ENCODE measurements at places on chromosomes 7 and 10.
A peak's percentile ranks its signal among the peaks of the same experiment; 100 is the strongest.

GRCh38 chr10:71078454-71079145, 133.8 kb upstream of the UNC5B start:
- no peak for DNase-seq

- DNase-seq: no peak
Measured at GRCh38 chr10:129960481-129961156, 3.5 kb downstream of the EBF3 start.

GRCh38 chr10:69480068-69480412, 28.8 kb downstream of the TSPAN15 start:
- no peak for DNase-seq

- DNase-seq: no peak
Measured at GRCh38 chr7:97005183-97006054, at the start of gene DLX6. DLX6 (plus strand) TSS chr7:97005553; CDS start chr7:97005978, 425 bp downstream.

DNA sequence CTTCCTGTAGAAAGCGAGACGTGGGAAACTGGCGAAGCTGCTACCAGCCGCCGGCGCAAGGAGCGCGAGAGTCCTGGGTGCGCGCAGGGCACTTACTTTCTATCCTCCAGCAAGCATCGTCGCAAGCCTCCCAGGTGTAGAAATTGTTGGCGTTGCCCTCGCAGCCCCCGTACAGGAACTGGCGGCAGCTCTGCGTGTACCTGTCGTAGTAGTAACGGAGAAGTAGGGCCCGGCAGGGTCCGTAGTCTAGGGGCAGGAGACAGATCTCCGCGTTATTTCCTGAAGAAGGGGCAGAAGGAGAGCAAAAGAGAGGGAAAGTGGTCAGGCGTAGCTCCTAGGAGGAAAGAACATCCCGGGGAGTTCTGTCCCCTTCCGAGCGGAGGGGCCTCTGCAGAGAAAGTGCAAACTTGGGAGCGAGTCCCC, 501 bp downstream of the TFPI2 start:
- DNase-seq: no peak

DNA sequence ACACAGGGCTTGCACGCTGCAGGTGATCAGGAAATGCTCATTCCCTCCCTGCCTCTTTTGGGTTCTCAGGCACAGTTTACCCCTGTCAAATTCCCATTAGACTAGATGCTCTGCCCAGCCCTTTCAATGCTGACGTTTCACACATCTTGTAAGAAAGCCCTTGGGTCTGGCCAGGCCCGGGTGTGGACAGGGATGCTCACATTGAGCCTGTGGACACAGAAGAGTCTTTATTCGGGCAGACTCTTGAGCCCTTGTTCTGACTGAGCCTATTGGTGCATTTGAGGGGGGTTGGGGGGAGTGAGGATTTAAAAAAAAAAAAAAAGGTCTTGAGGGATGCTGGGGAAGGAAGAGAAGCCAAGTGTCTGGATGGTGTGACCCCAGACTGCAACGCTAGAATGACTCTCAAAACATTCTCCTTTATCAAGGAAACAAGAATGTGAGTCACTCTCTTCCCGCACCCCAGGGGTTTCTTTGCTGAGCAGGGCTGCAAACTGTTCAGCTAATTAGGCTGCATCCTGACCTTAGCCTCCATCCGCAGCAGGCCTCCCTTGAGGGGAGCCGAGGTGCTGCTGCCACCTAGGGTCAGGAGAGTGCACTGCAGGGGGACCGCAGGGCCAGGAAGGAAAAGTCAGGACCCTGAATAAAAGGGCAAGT, 53.6 kb upstream of the TMEM72 start:
- no peak for DNase-seq

- no peak for DNase-seq
Measured at GRCh38 chr7:40299097-40299496, 164.3 kb downstream of the SUGCT start.

- DNase-seq: no peak
Measured at GRCh38 chr7:82241356-82241755, 202.2 kb downstream of the CACNA2D1 start.

DNA sequence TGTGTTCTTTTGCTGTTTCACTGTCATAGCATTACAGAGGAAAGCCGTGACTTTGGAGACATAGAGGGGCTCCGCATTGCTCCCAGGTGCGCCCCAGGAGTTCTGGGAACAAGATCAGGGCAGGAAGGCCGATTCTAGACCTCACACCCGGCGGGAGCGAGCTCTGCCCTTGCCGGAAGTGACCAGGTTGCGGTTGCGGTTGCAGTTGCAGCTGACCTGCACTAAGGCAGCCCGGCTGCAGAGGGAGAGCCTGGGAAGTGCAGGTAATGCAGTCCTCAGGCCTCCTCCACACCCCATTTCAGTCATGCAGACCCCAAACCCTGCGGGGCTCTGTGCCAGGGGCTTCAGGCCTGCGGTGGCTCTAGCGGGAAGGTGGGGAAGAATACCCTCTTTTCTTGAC, 130.0 kb upstream of the LANCL2 start:
- DNase-seq: no peak

DNA sequence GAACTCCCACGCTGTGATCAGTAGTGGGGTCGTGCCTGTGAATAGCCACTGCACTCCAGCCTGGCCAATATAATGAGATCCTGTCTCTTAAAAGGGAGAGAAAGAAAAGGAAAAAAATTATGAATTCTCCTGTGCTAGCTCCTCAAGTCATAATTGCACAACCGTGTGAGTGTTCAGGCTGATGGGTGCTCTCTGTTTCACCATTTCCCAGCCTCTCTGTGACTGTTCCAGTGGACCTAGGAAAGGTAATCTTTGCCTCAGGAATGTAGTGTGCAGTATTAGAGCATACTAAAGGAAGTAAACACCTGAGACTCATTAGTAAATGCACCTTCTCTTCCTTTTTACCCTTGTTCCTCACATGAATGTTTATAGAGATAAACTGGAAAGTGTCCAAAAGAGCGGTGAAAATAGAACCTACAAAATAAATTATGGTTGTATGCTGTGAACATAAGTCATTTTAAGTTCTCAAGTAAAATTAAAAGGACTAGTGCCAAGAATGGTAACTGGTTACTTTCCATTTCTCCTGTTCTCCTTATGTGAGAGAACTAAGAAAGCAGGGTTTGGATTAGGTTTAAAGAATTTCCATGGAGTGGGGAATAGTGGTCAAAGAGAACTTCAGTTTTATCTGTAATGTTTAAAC, 42.7 kb downstream of the INPP5F start:
- no peak for DNase-seq

DNA sequence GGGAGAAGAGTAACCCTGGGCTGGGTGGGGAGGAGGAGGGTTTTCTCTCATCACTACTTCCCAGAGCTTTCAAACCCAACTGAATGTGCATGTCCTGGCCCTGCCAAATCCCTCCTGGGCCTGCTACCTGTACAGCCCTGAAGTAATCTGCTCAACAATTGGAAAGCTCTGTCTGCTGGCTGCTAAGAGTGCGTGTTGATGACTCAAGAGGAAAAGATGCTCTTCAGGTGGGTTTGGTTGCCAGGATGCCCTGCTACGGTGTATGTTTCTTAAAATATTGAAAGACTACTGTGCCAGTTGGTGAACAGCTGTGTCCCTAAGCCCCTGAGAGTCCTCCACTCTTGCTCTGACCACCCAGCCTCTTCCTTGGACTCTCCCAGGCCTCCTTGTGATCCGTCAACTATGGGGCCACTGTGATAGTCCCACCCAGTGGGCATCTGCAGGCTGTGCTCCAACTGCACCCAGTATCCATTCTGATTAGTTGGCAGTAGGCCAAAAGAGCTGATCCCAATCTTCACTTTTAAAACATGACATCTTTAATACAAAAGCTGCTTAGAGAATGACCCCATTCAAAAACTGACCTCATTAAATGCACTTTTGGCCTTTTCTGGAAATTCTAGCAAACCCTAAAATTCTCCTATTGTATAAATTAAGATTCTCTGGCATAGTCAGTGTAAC, 85.6 kb downstream of the AOAH start:
- DNase-seq: no peak

DNA sequence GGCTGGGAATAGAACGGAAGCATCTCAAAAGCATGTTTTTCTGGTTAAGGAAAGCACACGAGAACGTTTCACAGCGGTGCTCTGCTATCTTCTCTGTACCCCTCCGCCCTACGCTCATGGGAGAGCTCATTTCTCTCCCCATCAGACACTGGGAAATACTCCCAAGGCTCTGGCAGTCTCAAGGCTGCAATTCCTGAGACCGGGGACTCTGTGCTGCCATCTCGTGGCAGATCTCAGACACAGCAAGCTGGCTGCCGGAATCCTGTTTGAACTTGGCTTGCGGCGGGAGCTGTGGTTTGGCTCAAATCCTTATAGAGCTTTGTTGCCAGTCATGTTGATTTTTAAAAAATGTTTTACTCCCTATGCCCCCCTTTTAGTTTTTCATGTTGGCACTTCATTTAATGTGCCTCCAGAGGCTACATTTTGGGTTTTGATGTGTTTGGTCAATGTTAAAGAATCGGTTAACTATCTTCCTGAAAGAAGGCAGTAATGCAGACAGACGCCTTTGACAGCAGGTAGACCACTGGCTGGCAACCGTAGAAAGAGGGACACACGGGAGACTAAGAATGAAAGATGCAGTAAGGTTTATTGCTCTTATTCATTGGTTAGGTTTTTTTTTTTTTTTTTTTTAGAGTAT, 27.6 kb downstream of the BMPER start:
- peak; percentile 66 for DNase-seq

DNA sequence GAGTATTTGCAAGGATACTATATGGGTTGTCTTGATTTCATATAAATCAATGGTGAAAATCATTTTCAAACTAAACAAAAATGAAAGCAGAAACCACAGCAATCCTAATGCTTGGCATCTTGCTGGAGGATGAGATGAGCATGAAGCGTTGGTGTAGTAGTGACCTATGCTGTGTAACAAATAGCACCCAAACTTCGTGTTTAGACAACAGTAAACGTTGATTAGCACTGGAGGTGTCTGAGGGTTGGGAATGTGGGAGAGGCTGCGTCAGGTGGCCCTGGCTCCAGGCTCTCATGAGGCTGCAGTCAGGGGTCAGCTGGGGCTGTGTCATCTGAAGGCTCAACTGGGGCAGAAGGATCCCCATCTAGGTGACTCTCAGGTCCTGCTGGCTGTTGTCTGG, 67.8 kb downstream of the MICALL2 start:
- DNase-seq: no peak

DNA sequence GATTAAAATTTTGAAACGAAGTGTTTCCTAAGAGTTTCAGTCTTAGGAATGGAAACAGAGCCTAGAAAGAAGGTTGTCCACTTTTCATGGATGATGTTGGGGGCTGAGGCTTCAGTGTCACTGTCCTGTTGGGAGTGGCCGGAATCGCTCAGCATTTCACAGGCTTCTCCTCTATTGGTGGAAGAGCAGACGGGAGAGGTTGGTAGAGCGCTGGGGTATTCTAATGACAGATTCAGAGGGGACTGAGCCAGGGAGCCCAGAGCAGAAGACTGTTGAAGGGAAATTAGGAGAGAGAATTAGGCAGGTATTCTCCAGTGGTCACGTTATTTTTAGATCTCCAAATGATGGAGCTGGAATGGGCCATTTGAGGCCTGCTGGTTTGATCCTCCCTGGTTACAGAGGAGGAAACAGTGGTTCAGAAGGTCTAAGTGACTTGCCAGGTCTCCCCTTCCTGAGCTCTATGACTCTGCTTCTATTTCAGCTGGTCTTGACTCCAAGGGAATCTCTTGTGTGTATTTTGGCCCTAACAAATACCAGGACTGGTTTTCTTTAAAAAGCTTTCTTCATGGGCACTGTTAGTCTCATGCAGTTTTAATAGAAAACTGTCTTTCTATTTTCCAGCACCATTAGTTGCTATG, 35.7 kb upstream of the EEPD1 start:
- DNase-seq: no peak

DNA sequence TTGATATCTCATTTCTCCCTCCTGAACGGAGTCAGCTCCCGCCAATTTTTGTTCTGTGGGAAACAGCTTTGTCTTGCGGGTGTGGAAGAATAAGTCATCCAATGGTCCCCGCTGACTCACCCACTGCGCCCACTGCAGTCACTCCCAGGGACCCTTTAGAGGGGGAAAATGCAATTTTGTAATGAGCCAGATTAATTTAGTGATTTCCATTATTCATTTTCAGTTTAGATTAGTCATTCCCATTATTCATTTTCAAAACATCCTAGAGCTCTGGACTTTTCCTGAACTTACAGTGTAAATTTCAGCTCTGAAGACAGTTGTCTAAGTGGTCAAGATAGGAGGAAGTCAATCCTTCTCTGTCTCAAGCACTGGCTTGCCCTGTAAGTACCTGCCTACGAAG, 154.9 kb upstream of the TMEM72 start:
- DNase-seq: no peak

DNA sequence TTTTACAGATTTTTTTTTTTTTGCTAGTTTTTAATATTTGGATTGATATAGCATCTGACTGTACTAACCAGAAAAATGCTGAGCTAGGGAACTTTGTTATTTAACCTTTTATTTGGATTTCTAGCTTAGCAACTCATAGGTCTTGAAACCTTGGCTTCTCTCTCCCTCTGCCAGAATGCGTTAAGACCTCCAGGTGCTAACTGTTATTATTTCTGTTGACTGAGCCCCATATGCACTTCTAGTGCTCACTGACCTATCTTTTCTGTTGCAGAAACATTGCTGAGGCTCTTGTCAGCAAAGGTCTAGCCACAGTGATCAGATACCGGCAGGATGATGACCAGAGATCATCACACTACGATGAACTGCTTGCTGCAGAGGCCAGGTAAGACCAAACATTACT, 143.6 kb downstream of the LRRC4 start:
- no peak for DNase-seq

- no peak for DNase-seq
Measured at GRCh38 chr10:3484306-3485056, 300.5 kb downstream of the KLF6 start.

DNA sequence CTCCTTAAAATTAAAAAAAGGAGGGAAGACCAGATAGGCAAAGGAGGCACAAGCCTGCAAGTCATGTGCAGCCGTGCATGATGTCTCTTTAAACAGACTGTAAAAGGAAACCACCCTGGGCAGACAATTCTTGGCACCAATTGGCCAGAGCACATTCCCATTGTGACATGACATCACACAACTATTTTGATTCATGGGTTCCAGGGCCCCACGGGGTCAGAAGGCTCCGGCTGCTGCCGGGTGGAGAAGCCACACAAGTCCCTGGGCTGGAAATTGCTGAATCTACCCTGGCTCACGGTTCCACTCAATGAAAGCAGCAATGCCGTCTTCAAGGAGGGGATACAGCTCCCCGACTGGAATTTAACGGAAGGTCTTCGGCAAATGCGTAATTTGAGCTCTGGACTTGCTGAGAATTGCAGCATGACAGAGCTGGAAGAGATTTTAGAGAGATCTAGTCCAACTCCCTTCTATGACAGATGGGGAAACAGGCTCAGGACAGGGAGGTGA, 140.5 kb downstream of the PRKAG2 start:
- DNase-seq: peak; percentile 65
